ENCODE measurements at places on chromosomes 11 and 22.
A peak's percentile ranks its signal among the peaks of the same experiment; 100 is the strongest.

- no peak for DNase-seq
These were observed 773 bp upstream of the PATL1 start for GRCh38 chr11:59669611-59670009.

- DNase-seq = no peak
These were observed 231.9 kb upstream of the ISX start for GRCh38 chr22:34834059-34834458.

DNA sequence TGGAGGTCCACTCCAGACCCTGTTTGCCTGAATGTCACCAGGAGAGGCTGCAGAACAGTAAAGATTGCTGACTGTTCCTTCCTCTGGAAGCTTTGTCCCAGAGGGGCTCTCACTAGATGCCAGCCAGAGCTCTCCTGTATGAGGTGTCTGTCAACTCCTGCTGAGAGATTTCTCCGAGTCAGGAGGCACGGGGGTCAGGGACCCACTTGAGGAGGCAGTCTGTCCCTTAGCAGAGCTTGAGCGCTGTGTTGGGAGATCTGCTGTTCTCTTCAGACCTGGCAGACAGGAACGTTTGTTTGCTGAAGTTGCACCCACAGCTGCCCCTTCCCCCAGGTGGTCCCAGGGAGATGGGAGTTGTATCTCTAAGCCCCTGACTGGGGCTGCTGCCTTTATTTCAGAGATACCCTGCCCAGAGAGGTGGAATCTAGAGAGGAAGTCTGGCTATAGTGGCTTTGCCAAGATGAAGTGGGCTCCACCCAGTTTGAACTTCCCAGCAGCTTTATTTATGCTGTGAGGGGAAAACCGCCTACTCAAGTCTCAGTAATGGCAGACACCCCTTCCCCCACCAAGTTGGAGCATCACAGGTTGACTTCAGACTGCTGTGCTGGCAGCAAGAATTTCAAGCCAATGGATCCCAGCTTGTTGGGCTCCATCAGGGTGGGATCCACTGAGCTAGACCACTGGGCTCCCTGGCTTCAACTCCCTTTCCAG lies 99.4 kb downstream of the PDE3B start:
- DNase-seq = no peak

- no peak for DNase-seq
These were observed 227.5 kb upstream of the NARS2 start for GRCh38 chr11:78802058-78802761.

DNA sequence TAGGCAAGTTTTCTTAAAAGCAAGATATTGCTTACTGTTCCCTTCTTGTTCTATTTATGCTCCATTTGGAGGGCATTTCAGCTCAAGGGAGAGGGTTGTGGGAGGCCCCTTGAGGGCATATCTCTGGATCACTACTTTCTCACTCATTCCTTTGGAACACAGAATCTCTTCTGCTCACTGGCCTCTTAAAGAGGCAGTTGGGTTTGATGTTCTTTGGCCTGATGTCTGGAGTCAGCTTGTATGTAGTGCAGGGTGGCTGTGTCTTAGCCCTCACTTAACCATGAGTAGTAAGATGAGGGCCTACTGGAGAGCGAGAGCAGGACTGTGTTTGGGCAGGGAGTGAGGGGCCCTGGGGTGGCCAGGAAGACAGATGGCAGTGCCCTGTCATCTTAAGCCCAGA lies 3.6 kb downstream of the INCENP start:
- DNase-seq = no peak

DNA sequence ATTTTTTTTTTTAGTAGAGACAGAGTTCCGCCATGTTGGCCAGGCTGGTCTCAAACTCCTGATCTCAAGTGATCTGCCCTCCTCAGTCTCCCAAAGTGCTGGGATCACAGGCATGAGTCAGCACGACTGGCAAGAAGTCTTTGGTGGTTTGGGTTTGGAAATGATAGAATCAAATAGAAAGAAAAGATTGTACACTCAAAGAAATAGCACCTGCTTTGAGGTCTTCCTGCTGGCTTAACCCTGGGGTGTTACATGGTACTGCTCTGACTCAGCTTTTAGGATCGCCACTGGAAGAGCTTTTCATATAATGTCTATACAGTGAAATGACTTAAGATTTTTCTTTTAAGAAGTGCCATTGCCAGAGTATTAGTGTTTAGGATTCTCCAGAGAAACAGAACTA lies 50.2 kb downstream of the JAM3 start:
- DNase-seq = no peak

- no peak for DNase-seq
These were observed 27.6 kb upstream of the TOLLIP start for GRCh38 chr11:1336836-1337646.

DNA sequence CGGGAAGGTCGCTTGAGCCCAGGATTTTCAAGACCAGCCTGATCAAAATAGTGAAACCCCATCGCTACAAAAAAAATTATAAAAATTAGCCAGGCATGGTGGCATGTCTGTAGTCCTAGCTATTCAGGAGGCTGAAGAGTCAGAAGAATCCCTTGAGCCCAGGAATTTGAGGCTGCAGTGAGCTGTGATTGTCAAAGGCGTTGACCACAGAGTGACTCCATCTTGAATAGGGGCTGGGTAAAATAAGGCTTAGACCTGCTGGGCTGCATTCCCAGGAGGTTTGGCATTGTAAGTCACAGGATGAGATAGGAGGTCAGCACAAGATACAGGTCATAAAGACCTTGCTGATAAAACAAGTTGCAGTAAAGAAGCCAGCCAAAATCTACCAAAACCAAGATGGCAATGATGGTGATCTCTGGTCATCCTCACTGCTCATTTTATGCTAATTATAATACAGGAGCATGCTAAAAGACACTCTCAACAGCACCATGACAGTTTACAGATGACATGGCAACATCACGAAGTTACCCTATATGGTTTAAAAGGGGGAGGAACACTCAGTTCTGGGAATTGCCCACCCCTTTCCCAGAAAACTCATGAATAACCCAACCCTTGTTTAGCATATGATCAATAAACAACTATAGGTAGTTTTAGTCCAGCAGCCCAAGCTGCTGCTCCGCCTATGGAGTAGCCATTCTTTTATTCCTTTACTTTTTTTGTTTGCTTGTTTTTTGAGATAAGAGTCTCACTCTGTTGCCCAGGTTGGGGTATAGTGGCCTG lies 2.8 kb upstream of the RDX start:
- no peak for DNase-seq

- no peak for DNase-seq
These were observed 347.0 kb upstream of the SYN3 start for GRCh38 chr22:33405194-33405593.

DNA sequence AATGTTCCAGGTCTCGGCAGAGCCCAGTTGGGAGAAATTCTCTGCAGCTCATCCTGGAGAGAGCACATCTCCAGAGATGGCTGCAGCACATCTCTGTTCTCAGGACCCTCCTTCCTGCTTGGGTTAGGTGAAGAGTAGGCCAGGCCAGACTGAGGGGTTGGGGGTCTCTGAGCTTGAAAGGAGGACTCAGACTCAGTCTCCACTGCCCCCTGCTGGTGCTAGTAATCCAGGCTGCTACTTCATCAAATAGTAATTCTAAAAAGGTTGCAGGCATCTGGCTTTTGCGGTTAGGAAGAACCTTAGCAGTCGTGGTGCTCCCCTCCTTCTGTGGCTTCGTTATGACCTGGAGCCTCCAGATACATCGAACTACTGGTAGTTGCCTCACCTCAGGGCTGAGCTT lies 9.7 kb downstream of the TUB start:
- DNase-seq = peak; percentile 69

DNA sequence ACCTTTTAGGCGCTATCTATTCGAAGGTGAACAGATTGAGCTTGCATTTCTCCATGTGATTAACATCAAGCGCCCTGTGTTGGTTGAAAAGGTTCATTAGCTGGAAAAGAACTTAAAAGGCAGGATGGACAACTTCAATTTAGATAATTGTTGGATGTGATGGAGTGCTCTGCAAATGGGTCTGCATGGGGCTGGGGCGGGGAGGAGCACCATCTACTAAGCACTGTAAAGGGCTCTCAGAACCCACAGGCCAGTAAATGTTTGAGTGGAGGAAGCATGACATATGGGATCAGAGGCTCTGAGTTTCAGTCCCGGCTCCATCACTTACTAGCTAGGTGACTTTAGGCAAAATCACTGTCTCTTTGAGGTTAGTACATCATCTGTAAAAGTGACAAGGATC lies 28.2 kb downstream of the ARL14EP start:
- no peak for DNase-seq

DNA sequence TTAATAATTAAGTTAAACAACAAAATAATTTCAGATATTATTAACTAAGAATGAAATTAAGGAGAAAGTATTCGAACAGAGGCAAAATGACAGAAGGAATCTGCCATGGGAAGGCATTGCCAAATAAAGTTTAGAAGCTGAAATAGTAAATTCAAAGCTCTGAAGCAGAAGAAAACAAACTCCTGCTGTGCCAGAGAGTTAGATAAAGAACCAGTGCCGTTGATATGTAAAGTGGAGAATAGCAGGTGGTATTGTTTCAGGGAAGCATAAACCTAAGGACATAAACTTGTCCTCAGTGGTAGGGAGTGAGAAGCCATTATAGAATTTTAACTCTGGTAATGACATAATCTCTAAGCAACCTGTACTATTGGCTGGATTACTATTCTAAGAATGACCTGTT lies 2.7 kb upstream of the HBG2 start:
- DNase-seq = no peak

DNA sequence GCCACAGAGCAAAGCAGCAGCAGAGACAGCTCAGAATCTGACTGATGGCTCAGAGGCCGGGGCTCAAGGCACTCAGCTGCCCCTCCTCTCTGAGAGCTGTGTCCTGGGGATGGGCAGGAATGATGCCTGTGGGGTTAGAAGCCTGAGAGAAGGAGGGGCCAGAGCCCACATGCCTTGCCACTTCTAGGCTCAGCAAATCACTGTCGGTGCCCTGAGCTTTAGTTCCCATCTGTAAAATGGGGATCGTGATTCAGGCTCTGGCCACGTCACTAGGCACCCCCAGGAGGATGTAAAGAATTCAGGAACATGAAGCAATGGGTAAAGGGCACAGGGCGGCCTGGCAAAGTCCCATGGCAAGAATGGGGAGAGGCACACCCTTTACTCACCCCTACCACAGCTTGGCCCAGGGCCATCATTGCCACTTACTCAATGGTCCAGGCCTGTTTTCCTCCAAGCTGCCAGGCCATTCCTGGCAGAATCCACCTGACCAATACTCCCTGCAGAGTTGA lies 3.4 kb upstream of the CDC42EP2 start:
- no peak for DNase-seq

- peak; percentile 93 for DNase-seq
These were observed 18.3 kb downstream of the PRSS23 start for GRCh38 chr11:86818462-86819192.

DNA sequence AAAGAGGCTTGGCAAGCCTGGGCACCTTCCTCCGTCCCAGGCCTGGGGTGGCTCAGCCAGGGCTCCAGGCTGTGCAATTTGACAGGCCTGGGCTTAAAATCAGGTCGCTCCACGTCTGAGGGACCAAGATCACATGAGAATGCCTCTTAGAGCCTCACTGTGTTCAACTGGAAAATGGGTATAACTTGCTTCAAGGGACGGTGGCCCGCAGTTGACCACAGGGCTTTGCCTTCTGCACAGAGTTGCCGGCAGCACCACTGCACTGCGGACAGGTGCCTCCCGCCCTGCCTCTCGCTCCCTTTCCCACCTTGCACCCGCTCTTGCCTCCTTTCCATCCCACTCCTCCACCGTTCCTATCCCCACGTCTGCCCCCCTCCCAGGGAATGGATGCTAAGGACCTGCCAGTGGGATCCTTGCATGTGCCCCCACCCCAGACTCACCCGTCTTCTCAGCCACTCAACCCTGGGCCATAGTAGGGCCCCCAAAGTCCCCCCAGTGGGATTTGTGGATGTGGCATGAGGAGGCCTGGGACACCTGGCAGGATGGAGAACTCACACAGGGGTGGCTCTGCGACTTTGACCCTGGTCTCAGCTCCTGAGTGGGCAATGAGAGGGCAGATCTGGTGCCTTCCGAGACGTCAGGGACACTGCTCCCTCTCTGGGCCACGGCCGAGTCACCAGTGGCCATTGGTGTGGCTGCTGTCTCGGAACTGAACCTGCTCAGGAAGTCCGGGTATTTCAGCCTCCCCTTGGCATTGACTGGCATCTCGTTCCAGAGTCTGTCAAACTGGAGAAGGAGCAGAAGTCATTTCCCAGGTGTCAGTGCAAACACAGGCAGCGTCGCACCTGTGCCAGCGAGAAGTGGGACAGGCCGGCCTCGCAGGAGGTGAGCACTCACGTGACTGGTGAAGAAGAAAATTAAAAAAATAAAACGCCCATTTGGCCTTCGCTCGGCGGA lies 128.0 kb downstream of the MPPED1 start:
- DNase-seq = no peak
